ENCODE measurements at places on chromosomes 13 and 19.

DNA sequence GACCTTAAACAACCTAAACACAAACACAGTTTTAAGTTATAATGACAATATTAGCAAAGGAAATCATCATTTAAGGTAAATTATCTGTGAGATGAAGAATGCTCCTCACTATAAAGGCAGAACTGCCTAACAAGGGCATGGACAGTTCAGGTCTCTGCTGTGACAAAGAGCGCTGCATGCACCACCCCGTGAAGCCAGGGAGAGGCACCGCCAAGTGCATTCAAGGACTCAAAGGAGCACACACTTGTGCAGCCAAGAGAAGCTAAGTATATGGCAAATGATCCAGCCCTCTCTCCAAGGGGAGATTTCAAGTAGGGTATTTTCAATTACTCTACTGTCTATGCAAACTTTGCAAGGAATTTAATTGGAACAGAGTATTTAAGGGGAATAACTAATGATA, 126.0 kb downstream of the RAP2A start:
- no peak for DNase-seq

- DNase-seq = no peak
Measured at GRCh38 chr19:34317311-34317927, 47.6 kb upstream of the GPI start.

DNA sequence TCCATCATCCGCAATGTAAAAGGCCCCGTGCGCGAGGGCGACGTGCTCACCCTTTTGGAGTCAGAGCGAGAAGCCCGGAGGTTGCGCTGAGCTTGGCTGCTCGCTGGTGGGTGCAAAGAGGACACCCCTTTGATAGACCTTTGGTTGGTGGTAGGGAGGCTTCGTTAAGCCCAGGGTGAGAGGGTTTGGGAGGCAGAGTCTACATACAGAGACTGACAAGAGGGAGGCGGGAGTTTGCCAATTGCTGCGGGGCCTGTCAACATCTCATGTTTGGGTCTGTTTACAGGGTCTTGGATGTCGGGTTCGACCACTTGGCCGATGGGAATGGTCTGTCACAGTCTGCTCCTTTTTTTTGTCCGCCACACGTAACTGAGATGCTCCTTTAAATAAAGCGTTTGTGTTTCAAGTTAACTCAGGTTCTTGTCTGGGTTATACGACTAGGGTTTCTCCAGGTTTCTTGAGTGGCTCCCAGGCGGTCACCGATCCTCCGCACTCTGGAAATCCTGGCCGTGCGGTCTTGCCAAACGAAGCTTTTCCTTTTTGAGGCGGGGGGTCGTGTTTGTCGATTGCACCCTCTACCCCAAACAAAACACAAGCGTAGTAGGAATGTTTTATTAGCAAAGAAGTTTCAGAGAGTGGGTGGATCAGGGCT, 816 bp downstream of the RPS28 start:
- no peak for DNase-seq

DNA sequence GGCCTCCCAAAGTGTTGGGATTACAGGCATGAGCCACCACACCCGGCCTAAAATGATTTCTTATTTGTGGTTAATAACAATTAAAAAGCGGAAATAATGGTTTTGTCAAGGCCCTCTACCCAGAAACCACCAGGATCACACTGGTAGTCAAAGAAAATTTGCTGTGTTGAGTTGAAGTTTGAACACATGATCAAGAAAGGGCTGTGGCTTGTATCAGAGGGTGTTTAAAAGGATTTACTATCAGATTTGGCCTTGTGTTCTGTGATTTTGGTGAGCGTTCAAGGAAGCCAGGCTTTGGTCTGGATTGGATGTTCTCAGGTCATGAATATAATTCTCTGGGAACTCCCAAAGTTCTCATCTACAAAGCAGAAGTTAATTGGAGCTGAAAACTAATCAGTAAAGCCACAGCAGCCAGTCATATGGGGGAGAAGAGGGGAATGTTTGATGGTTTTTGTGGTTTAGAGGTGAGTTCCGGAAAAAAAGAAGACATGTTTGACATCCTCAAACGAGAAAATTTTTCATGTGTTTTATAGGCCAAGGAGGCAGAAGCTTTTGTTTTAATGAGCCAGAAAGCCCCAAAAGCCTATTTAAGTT, 10.6 kb upstream of the ZNF556 start:
- no peak for DNase-seq
